CD4-positive, alpha-beta T cell treated with Interleukin-15 for 4 hours (primary cell): ENCODE measurements at places on chromosomes 13 and 19.

- no peak for DNase-seq
Observed at GRCh38 chr13:87124785-87125074, 546.4 kb upstream of the SLITRK5 start.

- no peak for DNase-seq
Observed at GRCh38 chr19:41695745-41696144, 7.7 kb upstream of the CEACAM7 start.

GRCh38 chr13:39684531-39685137 lies 29.2 kb downstream of the COG6 start:
- DNase-seq: peak; percentile 25

GRCh38 chr13:43377973-43378372 lies 354.6 kb downstream of the DNAJC15 start:
- no peak for DNase-seq

- DNase-seq: peak; percentile 96
Observed at GRCh38 chr19:45506246-45506988, 862 bp upstream of the VASP start.

GRCh38 chr19:46803555-46803954 lies 15.2 kb upstream of the SLC1A5 start:
- DNase-seq: no peak

- no peak for DNase-seq
Observed at GRCh38 chr13:74444161-74444571, 310.0 kb upstream of the KLF12 start.

DNA sequence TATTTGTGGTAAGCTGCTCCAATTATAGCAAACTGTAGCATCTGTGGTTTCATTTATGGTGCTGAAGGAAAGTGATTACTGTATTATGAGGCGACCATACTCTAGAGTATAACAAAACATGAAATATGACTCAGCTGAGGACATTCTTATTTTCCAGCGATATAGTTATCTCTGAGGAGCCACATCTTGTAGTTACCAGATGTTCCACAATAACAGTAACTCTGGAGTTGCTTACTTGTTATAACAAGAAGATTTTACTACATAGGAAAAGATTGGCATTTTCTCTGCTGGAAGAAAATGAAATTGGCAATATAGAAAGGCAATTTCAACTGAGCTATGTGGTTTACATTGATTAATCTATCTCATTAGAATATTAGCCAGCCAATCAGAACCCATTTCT lies 1634.2 kb downstream of the PCDH9 start:
- no peak for DNase-seq

GRCh38 chr19:12788682-12789097 lies 2.6 kb upstream of the JUNB start:
- peak; percentile 60 for DNase-seq

DNA sequence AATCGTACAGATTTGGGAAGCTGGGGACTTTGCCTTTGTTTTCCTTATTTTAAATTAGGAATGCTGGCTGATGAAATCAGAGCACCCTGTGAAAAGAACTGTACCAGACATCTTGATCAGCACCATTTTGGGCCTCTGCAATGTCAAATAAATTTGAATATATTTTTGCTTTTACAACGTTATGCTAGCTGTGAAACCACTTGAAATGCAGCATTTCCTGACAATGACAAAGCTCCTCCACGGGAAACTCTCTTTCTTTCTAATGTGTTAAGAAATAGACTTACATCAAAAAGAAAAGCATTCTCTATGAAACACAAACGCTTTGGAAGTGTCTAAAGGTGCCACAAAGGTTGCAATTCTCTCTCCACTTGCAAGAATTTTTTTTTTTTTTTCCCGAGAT lies 47.1 kb upstream of the MAP3K10 start:
- DNase-seq: peak; percentile 60
